Upper lobe of right lung (tissue), 1 donor: ENCODE measurements at places on chromosomes 1 and 21. TPM values are rescaled to one million over a fixed set of nuclear protein-coding genes. Genes with fewer than 3 reads are reported as not detected.
A peak's percentile ranks its signal among the peaks of the same experiment; 100 is the strongest.

DNA sequence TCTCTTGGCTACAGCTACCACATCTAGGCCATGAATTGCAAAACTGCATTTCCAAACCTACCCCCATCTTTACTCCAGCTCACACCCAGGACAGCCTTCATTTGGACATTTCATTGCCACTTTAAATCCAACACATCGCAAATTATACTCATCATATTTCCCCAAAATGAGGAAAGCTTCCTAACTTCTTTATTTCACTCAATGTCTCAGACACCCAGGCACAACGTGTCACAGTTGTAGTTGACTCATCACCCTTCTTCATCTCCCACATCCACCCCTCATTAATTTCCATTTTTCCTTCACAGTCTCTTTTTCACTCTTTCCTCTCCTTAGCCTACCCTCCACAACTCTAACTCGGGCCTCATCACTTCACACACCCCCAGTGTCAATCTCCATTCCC lies 6.7 kb downstream of the OTUD7B start:
- no peak for DNase-seq

DNA sequence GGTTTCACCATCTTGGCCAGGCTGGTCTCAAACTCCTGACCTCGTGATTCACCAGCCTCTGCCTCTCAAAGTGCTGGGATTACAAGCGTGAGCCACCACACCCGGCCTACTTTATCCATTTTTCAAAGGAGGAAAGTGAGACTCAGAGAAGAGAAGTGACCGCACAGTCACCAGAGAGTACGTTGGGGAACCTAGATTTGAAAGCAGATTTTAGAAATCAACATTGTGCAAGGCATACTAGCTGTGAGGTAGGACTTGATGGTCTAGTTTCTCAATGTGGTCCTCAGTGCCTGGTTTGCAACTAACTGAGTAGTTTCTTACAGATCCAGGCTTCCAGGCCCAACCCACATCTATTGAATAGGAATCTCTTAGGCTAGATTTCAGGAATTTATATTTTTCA lies 1.7 kb upstream of the PRCC start:
- no peak for DNase-seq

GRCh38 chr1:22877112-22877915 lies 95.4 kb downstream of the LACTBL1 start:
- DNase-seq = no peak

- DNase-seq = no peak
Measured at GRCh38 chr1:113913887-113914664, 8.9 kb downstream of the DCLRE1B start.

GRCh38 chr1:20496241-20496661 lies 10.2 kb upstream of the CAMK2N1 start:
- DNase-seq = no peak

DNA sequence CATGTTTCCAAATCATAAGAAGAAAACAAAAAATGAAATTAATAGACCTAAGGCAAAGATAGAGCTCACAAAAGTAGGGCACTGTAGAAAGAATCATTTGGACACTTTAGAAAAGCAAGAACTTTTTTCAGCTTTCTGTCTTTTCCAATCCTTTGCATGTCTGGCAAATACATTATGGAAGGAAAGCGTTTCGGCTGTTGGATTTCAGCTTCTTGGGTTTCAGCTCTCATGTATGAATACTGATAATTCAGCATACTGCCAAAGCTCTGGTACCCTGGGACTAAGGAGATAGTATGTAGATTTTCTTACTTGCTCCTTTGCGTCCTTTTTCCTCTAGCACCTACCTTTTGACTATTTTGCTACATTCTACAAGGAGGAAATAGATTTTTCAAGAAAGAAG lies 375.9 kb downstream of the BRINP3 start:
- no peak for DNase-seq

- DNase-seq = no peak
Measured at GRCh38 chr21:23039846-23040245, 2041.6 kb downstream of the NCAM2 start.

DNA sequence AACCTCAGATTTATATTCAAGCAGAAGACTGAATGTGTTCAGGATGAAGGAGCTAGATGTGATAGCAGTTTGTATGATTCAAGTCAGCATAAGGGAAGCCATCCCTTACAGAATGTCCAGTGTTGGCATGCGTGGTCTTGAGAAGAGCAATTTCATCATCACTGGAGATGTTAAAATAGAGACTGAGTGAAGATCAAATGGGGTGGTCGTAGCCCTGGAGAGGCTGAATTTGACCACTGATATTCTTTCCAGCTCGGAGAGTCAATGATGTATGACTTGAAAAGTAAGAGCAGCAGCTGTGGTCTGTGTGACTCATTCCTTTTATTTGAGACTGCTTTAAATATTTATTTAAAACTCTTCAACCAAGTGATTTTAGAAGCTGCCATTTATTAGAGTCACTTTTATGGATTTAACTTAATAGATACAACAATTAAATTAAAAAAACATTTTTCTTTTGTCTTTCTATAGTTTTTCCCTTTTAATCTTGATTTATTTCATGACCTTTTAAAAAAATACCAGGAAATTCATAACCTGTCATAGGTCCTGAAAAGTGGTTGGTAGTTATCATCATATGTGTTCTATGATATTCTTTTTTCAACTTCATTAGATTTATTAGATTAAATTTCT lies 15.5 kb downstream of the FMN2 start:
- DNase-seq = no peak

DNA sequence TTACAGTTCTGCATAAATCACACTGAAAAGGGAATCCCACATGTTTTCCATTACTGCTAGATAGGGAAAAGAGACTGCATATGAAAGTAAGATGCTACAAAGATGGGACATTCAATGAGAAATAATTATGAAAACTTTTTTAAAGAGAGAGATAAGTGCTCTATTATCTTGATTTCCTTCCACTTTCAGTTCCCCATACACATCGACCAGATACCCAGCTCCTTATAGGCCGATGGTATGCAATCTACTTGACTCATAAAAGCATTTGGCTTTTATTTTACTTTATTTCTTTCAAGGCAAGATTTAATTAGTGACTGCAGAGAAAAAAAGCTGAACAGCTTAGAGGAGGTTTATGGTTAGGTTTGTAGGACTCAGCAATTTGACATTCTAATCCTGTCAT lies 13.1 kb downstream of the BRINP2 start:
- DNase-seq = no peak

- no peak for DNase-seq
Measured at GRCh38 chr1:214108097-214108446, 120.3 kb downstream of the PROX1 start.

DNA sequence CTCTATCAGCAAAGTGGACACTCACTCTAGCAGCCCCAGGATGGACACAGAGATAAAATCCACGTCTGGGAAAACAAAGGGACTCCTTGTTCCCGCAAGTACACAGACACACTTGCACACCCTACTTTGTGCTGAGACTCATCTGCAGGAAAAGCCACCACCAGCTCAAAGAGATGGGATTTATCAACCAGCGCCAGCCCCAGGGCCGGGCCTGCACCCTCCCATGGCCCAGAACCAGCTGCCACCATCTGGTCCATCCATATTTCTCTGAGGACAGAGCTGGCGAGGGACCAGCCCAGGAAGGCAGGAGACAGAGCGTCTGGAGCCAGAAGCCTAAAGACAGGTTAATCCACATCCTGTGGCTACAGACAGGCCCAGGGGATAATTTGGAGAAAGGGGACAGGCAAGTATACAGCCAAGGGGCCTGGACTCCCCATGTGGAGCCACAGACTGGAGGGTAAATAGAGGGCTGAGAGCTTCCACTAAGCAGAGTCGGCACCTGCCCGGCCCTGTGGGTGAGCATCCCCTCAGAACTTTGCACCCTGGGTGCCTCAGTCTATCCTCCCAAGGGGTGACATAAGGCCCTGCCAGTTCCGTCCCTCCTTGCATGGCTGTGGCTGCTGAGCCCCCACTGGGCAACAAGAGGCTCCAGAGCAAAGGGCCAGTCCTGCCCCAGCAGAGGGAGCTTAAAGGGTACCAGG lies 233.9 kb downstream of the PTPRU start:
- DNase-seq = no peak

DNA sequence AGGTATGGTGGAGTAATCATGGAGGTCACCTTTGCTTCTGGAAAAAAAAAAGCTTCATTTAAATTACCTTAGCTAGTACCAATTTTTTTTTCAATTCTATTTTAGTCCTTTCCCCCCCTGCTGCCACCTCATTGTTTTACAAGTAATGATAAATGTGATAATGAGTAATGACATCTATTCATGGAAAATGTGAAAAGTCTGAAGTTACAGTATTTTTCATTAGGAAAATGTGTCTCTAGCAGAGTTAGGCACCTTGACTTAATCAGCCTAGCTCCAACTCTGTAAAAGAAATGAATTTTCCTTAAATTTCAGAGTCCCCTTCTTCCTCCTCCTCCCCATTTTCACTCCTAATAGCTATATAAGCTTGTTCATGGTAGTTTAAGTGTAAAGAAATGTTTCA lies 204.9 kb upstream of the USP25 start:
- DNase-seq = no peak

DNA sequence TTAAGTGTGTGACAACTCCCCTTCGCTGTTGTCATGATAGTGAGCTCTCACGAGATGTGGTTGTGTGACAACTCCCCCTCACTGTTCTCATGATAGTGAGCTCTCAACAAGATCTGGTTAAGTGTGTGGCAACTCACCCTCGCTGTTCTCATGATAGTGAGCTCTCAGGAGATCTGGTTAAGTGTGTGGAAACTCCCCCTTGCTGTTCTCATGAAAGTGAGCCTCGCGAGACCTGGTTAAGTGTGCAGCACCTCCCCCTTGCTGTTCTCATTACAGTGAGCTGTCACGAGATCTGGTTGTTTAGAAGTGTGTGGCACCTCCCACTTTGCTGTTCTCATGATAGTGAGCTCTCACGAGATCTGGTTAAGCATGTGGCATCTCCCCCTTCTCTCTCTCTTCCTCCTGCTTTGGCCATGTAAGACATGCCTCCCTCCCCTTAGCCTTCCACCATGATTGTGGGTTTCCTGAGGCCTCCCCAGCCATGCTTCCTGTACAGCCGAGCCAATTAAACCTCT lies 25.1 kb upstream of the LSS start:
- peak; percentile 15 for DNase-seq

- no peak for DNase-seq
Measured at GRCh38 chr1:215891266-215892057, 324.4 kb downstream of the KCTD3 start.

- DNase-seq = no peak
Measured at GRCh38 chr1:195894411-195894810, 713.8 kb downstream of the KCNT2 start.

DNA sequence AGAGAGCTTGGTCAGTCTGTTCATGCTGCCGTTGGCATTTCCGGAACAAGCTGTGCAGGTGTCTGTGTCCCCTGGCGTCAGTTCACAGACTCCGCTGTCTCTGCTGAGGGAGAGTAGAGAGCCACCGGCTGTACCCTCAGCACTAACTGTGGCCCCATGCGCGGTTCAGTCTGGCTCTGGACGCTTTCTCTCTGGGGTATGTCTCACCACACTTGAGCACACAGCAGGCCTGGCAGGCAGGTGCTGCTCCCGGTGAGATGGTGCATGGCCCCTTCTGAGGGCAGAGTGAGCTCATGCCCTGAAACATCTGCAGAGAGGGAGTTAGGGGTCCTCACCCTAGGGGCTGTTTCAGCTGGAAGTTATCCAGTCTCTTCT lies 60.0 kb upstream of the TLR5 start:
- DNase-seq = no peak

DNA sequence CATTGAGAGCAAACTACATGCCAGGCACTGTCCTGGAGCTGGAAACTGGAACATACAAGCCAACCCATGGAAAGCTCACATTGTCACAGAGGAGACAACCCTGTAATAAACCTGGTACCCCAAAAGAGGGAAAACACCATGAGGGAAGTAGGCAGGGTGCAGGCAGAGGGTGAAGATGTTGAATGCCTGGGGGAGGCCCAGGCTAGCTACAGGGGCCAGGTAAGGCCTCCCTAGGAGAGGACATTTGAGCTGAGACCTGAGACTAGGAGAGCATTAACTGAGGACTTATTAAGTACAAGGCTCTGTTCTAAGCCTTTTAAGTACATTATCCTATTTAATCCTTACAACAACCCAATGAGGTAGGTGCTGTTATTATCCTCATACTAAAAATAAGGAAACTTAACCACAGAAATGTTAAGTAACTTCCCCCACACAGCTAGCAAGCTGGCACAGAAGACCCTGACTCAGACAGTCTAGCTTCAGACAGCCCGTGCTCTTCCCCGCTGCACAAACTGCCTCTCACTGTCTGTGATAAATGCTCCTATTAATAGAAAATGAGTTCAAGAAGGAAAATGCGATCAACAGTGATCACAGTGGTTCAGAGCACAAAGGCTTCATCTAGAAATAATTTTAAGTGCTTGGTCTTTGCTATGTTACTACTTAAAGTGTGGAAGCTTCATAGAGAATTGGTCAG lies 41.8 kb downstream of the ZNF281 start:
- DNase-seq = no peak

DNA sequence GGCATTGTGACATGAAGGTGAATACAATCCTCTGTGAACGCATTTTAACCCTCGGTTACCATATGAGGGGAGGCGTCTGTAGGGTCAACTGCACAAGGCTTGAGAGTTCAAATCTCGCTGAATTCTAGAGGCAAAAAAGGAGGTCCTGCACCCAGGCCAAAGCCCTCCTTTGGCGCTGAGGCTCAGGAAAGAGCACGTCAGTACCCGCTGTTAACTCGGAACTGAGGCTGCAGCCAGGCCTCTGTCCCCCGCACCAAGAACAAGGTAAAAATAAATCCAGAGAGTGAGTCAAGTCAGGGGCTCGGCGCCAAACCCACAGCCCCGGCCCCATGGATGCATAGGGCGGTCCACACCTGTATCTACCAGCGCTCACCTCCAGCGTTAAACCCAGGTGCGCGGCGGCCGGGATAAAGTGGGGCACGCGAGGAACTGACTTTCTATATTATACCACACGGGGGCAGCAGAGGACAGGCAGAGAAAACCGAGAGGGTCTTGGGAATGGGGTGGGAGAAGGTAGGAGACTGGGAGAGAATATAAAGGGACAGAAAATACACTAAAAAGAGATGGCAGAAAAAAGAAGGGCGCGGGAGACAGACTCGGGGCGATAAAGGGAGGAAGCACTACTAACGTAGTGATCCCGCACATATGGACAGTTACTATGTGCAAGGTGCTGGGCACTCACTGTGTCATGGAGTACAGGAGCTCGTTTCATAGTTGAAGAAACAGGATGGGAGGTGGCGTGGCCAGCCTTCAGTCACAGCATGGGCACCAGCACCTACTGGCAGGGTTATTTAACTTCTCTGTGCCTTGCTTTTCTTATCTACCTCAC lies 54.9 kb downstream of the DMRTA2 start:
- no peak for DNase-seq

DNA sequence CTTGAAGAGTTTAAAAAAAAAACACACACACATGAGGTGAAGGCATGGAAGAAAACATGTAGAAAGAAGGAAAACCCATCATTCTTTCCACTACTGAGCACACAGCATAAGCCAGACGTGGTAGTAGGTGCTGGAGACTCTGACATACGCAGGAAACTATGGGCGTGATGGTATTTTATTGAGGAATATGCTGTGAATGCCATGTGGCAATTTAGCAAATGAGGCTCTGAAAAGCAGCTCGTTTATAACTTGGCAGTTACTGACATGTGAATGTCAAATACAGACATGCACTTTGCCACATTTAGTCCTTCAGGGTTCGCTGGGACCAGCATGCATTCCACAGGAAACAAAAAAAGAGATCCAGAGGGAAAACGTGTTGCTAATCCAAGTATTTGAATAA lies 74.3 kb upstream of the IFNAR2 start:
- no peak for DNase-seq

GRCh38 chr1:203473781-203474305 lies 1.8 kb upstream of the PRELP start:
- DNase-seq = peak; percentile 22

GRCh38 chr21:45329261-45330074 lies 41.8 kb upstream of the POFUT2 start:
- DNase-seq = peak; percentile 81

LRRC38 gene
- total RNA-seq = 0.17 TPM

PYCR2 gene
- total RNA-seq = 61.6 TPM

FABP3 gene
- 63.6 TPM for total RNA-seq

ILDR2 gene
- 0.98 TPM for total RNA-seq

LIPI gene
- not detected for total RNA-seq
